ENCODE measurements at places on chromosomes 1 and 21.

DNA sequence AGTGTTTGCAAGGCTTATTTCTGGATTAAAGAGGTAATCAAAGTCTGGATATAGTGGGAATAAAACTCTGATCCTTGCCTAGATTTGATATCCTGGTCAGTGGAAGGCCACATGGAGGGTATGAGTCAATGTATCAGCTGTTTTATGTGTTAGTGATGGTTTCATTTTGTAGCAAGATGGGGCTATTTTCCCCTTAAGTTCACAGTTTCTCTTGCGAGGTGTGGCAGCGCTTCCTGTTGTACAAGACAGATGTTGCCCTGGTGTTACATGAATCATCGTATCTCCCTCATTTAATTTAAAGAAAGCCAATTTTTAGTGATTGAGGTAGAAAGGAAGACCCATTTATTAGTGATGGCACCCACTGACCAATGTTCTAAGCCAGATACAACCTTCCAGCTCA, 220.2 kb downstream of the DUSP10 start:
- DNase-seq: no peak

DNA sequence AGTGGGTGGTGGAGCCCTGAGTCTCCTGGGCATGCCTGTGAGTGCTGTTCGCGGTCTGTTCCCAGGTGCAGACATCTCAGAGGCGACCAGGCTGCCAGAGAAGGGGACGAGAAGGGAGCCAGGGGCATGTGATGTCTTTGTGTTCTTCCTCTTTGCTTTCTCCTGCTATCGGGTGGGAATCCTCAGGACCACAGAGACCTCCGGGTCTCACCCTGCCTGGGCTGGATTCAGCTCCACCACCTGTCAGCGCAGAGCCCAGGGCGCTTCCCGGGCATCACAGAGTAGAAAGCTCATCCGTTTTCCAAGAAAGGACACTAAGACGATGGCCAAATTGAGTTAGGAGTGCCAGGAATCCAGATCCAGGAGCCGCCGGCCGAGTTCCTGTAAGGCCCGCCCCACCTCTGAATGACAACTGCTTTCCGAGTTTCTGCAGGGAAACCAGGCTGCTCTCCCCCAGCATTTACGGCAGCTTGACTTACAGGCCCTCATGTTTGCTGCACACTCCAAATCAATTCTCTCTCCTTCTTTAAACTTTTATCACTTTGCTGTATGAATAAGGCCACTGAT, 130.8 kb downstream of the CAMTA1 start:
- no peak for DNase-seq

DNA sequence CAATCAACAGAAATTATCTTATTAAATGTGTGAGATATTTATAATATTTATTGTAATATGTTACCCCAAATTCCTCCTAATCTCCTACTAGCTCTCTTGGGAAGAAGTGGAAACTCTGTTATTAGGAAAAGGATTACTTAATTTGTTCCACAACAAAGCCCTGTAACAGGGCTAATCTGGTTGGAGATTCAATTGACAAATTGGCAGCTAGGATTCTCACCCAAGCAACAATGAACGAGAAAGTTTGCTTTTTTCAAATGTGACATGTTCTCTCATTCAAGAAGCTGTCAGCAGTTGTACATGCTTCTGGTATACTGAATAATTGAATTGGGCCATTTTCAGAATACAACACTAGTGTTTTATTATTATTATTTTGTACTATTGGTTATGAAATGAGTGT, 367.9 kb upstream of the ADGRL4 start:
- no peak for DNase-seq

DNA sequence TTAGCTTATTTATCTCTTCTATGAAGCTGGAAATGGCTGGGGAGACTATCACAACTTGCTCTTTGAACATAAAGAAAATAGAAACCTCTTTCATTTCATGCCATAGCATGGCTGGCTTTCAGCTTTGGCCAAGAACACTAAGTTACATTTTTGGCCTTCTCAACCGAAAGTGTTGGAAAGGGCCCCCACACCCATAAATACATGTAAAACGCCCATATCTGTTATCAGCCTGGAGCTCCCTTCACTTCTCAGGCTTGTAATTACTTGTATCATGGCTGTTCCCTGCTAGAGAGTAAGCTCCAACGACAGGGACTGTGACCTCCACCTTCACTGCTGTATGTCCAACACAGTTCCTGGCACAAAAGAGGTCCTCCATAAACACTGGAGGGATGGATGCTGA, 12.7 kb upstream of the EIF4G3 start:
- DNase-seq: no peak

DNA sequence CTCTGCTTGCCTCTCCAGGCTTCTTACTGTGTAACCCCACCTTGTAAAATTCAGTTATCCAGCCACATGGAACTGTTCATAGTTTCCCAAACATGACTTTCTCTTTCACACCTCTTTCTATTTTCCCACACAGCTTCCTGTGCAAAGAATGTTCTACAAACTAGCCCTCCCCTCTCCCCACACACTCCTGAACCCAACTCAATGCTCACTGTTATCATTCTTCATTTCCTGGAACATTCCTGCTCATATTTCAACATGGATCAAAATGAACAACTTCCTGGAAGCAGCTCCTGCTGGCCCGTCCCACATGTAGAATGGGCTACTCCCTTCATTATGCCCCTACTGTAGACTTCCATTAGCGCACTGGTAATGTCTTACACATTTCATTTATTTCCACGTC, 7.5 kb upstream of the HSD11B1 start:
- no peak for DNase-seq

- no peak for DNase-seq
Observed at GRCh38 chr1:229396585-229397206, 37.2 kb downstream of the ACTA1 start.

- DNase-seq: no peak
Observed at GRCh38 chr1:101060992-101061391, 35.4 kb upstream of the DPH5 start.

DNA sequence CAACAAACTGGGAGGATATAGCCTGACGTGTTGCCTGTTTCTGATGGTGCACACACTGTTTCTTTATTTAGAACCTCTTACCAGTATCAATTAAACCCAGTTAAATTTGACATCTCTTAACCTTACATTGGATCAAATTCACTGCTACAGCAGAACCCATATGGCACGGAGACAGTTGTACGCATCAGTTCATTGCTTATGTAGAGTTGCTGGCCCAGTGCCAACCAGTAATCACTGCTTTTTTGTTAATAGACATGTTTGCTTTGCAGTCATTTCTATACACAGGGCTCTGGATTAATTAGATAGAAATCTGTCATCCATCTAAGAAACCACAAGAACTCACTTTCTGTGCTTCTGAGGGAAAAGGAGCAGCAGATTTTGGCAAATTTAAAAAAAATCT, 154.0 kb downstream of the RWDD3 start:
- peak; percentile 98 for DNase-seq

DNA sequence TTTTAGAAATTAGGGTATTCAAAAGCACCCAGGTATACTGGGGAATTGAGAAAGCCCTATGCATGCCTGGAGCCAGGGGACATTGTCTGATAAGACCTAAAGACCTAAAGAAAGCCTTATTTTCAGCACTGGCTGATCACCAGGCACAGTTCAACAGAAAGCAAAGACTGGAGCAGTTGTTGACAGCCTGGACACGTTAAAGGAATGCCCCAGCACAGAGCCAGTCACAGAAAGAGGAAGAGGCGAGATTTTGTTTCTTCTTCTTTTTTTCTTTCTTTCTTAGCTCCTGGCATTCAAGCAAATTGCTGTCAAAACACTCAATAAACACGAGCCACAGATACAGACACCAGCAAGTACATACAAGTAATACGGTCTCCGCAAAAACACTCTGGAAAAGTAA, 40.4 kb downstream of the RNF187 start:
- DNase-seq: no peak

DNA sequence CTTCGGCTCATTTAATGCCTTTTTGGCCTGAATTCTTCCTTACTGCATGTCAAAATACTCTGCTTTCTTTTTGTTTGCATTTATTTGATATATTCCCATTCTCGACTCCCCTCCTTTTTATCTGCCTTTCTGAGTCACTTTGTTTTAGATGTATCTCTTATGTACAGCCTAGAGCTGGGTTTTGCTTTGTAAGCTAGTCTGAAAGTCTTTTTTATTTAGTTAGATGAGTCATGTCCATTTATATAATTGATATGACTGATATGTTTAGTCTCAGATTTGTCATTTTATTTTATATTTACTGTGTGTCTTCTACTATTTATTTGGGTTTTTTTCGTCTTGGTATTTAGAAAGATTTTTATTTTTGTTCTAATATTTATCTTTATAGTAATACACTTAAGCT, 33.6 kb upstream of the GNG5 start:
- DNase-seq: peak; percentile 1

GRCh38 chr1:203281851-203282661, 23.3 kb upstream of the BTG2 start:
- DNase-seq: no peak

DNA sequence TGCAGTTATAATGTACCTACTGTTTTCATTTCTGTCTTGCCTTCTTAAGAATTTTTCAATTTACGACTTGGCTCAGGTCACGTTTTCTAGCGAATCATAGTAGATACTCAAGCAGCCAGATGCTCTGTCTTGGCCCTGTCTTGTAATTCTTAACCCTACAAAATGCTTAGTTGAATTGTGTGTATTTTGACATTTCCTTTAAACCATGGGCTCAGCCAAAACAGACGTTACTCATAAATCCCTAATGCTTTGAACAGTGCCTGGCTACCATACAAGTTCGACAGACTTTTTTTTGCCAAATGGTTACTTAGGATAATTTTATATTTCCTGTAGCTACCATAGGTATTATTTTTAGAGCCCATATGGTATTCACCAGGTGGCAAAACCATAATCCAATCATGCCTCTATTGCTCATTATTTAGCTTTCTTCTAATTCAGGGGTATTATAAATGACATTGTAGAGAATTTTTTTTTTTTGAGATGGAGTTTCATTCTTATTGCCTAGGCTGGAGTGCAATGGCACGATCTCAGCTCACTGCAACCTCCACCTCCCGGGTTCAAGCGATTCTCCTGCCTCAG, 54.3 kb downstream of the KCNK1 start:
- peak; percentile 52 for DNase-seq

DNA sequence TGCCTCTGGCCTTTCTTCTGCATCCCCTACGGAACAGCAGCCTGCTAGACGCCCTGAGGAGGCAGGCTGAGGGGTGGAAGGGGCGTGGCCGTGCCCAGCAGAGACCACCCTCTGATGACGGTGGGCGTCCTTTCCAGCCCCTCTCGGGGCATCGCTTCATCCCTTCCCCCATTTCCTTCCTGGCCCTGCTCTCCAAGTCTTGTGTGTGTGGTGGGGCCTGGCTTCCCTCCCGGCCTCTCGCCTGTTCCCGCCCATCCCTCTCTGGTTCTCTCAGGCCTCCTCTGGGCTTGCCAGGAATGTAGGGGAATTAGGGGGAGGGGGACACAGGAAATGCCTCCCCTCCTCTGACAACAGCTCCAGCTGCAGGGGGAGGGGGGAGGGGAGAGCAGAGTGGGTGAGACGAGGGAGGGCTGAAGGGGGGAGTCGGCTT, 51.1 kb downstream of the SKI start:
- no peak for DNase-seq

DNA sequence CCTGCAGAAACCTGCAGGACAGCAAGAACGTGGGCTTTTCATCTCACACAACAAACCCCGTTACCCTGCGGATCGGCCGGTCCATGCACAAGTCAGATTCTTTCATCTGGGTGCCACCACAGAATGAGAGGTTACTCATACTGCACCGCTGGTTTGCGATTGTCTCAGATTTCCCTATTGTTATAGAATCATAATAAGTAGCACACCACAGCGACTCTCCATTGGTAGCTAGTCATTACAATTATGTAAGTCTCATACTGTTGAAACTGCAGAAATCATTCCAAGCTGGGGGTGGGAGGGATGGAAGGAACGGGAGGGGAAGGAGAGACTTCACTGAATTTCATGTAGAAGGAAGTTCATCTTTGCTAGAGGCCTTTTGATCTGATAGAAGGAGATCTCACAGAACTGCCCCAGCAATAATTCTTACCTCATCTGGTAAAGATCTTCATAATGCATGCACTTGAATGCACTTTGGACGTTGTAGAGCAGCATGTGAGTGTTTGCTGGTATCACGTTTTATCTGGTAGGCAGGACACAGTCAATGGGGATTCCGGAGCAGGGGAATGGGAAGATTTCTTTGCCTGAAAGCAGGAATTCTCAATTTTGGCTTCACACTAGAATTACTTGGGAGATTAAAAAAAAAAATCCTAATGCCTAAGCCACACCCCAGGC, 221.1 kb downstream of the KIF26B start:
- peak; percentile 38 for DNase-seq

- no peak for DNase-seq
Observed at GRCh38 chr1:19007491-19008441, 51.3 kb upstream of the IFFO2 start.

GRCh38 chr1:35294809-35295208, 26.3 kb downstream of the ZMYM4 start:
- no peak for DNase-seq

- peak; percentile 78 for DNase-seq
Observed at GRCh38 chr1:9835758-9836631, 12.2 kb upstream of the CLSTN1 start.
